ENCODE measurements at places on chromosomes 4 and X. TPM values are rescaled to one million over a fixed set of nuclear protein-coding genes. Genes with fewer than 3 reads are reported as not detected.
A peak's percentile ranks its signal among the peaks of the same experiment; 100 is the strongest.

The HELT gene
- not detected for total RNA-seq

DNA sequence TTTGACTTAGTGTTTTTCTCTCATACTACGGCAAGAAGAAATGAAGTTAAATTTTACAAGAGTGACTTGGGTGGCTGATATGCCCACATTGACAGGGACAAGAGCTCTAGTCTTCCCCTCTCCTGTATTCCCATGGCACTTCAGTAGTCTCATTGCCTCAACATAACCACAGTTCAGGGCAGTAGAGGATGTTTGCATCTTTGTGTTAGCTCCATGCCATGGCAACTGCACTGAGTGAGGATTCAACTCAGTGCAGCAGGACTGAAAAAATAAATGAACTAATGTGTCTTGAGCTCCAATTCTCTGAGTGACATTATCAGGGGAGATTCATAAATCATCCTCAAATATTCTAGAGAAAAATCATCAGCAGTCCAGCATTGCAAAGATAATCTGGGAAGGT lies 78.8 kb downstream of the TET2 start:
- no peak for DNase-seq

The AADAT gene
- 14.6 TPM for total RNA-seq

GRCh38 chr4:55910140-55910539 lies 38.6 kb upstream of the CEP135 start:
- DNase-seq, result no peak

- DNase-seq, result no peak
These were observed 48.4 kb downstream of the AKAP4 start for GRCh38 chrX:50152456-50152855.

GRCh38 chr4:18198653-18199052 lies 177.1 kb upstream of the LCORL start:
- DNase-seq, result no peak

- peak; percentile 47 for DNase-seq
These were observed 134.2 kb downstream of the EIF4E start for GRCh38 chr4:98794565-98795205.

Measured in H9 (cell line).